ENCODE measurements at places on chromosomes 1 and 21.

- no peak for DNase-seq
These were observed 20.1 kb downstream of the ANKRD13C start for GRCh38 chr1:70334436-70334835.

DNA sequence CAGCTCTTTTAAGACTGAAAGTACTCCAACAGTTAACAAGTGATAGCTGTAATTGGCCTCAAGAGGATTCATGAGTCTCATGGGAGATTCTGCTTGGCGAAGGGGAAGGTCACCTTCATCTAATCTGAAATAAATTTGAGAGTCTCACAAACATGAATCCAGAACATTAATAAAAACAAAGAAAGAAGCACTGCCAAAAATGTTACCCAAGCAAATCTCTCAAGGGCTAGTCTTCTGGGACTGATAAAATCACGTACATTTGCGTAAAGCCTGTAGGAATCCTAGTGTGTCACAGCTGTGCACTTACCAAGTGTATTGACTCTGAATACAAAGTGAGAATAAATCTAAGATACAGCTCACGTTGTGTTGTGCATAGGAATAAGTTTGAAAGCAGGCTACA, 21.2 kb upstream of the NUF2 start:
- DNase-seq = peak; percentile 31

DNA sequence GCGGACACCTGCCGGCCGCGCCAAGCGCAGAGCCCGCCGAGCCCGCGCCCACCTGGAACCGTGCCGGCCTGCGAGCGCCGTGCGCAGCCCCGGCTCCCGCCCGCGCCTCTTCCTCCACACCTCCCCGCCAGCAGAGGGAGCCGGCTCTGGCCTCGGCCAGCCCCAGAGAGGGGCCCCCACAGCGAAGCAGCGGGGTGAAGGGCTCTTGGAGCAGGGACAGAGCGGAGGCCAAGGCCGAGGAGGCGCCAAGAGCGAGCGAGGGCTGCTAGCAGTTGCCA, 50.1 kb upstream of the KRTAP19-8 start:
- DNase-seq = no peak

- no peak for DNase-seq
These were observed 13.9 kb downstream of the SSR2 start for GRCh38 chr1:156006666-156007376.

DNA sequence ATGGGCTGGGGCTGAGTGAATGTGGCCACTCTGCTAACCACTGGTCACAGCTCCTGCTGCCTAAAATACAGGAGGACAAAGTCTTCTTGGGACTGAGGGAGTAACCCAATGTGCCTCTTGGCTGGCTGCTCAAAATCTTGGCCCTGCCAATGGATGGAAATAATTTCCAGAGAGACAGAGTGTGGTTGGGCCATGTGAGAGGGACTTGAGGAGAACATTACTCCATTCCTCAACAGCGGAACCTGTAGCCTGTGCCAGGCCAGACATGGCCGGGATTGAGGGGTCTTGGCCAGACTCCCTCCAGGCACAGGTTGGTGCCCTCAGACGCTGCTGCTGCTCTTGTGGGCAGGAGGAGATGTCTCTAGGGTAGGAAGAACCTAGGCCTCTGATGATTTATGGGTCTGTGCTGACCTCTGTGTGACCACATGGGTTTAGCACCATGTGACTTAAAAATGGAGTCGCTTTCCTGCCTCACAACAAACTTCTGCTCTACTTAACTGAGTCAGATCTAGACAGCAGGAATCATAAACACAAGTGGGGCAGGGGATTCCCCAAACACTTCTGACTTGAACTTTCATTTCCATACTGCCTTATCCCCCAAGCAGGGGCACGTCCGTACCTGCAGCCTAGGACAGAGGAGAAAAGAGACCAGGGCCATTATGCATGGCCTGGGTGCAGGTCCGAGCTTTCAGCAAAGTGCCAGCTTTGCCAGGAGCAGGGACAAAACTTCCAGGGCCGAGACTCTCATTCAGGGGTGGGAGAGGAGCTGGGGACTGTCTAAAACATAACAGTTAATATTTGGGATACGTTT, 79.2 kb downstream of the CD34 start:
- no peak for DNase-seq

DNA sequence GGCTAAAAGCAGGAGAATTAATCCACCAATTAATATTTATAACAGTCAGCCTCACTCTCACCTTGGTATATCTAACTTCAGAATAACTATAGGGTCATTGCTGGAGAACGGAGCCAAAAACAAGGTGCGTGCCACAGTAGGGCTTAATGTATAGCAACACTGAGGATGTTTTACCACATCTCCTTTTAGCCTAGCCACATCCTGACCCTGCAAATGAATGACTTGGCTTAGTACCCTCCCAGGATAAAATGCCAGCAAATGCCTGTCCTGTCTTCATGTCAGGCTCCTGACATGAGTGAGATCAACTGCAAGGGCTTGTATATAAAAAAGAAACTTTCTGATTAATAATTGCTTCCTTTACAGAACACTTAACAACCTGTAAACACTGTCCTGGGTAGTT, 2.7 kb upstream of the CDC42BPA start:
- DNase-seq = no peak

DNA sequence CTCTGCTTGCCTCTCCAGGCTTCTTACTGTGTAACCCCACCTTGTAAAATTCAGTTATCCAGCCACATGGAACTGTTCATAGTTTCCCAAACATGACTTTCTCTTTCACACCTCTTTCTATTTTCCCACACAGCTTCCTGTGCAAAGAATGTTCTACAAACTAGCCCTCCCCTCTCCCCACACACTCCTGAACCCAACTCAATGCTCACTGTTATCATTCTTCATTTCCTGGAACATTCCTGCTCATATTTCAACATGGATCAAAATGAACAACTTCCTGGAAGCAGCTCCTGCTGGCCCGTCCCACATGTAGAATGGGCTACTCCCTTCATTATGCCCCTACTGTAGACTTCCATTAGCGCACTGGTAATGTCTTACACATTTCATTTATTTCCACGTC, 7.5 kb upstream of the HSD11B1 start:
- DNase-seq = no peak

- DNase-seq = no peak
These were observed 16.5 kb downstream of the MEGF6 start for GRCh38 chr1:3594706-3595377.

- DNase-seq = no peak
These were observed 75.9 kb upstream of the B3GALT5 start for GRCh38 chr21:39536835-39537234.

DNA sequence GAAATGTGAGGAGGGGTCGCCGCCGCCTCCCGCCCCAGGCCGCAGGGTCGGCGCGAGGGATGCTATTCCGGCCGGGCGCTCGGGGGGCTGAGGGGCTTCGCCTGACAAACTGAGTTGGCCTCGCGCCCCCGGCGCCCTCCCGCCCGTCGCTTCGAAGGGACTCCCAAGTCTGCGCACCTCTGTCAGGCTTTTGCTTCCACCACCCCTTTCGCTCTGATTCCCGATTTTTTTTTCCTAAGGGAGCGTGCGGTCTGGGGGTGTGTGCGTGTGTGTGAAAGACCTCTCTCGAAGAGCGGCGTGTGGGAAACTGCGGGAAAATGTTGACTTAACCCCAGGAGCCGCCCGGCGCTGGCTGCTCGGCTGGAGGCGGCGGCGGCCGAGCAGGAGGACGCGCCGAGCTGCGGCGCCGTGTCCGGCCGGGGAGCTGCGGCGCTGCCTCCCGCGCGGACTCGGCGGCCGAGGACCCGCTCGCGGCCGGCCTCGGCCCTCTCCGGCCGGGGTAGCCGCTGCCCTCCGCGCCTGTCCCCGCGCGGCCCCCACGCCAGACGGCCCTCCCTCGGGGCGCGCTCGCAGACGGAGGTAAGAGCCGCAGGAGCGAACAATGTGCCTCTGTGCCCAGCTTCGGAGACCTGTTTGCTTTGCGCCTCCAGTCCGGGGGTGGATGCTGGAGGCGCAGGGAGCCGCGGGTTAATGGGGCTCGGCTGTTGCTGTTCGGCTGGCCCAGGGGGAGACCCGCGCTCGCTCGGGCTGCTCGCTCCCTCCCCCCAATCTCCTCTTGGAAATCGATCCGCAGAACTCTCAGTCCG, 1.1 kb downstream of the ADGRL2 start:
- DNase-seq = peak; percentile 23

- no peak for DNase-seq
These were observed 2.4 kb downstream of the LIX1L start for GRCh38 chr1:145955436-145955835.

DNA sequence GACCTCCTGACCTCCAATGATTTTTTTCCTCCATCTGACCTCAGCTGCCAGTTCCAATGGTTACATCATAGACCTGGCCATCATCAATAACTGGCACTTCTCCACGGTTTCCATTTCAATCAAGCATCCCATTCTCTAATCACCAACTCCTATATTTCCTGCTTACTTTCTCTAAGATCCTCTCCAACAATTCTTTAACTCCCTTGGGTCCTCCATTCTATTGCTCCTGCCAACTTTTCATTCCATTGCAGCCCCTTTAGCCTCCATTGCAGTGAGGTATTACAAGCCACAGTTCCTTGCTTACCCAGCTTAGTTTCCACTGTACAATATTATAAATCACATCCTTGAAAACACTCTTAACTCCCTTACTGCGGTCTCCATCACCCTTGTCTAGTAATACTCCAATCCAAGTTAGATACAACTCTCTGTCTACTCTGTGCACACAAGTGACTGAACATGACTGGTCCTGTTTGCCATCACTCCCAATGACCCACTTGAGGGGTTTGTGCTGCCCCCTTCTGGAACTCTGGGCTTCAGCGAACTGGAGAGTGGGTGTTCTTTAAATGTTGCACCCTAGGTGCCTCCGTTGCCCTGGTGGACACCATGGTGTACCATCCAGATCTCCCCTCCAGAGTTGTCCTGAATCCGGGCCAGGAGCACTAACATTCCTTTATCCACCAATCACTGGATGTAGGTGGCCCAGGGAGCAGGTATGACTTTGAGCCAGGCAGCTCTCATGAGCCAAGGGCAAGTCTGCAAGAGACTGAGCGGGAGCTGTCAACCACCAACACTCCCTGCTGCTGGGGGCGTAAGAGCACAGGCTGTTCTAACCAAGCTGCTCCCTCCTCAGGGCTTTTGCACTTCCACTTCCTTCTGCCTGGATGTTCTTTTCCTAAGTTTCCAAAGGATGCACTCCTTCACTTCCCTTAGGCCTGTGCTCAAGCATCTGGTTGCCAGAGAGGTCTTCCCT, 3.7 kb upstream of the FNDC7 start:
- DNase-seq = no peak

GRCh38 chr21:37168666-37169065, 95.6 kb downstream of the TTC3 start:
- DNase-seq = no peak

GRCh38 chr1:114111731-114112641, 41.7 kb downstream of the SYT6 start:
- no peak for DNase-seq

DNA sequence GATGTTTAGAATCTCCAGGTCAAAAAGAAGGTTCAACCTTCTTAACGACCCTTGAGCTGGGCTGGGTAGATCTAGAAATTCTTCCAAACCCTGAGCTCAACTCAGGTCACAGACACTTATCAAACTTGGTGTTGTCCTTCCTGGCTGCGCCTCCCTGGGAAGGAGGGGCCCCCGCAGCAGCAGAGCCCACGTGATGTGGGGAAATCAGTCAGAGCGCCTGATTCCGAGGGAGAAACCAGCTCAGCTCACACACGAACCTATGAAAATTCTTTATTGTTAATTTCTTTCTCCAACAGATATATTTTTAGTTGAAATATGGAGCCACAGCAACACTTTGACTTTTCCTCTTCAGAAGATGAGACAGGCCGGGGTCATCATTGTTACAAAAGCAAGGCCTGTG, 24.3 kb upstream of the CLSTN1 start:
- no peak for DNase-seq

DNA sequence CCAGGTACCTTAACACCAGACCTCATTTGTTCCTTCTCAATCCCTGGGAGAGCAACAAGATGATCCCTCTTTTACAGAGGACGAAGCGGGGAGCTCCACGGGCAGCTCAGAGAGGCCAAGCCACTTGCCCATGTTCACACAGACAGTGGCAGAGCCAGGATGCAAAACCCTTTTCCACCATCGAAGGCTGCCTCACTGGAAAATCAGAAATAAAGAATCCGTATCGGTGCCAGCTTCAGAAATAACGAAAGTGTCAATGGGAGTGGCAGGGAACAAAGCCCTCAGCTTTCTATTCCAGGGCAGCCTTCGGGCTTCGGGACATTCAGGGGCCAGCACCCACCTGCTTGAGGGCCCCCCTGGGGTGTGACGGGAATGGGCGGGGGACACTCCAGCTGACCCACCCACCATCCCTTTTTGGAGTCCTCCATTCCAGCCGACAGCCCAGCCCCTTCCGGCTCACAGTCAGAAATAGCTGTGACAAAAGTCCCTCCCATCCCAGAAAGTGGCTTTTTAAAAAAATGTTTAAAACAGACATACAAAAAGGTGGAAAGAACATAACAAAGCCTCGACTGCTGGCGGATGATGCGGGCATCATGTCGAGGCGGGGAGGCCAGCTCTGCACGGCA, 6.0 kb downstream of the IFFO2 start:
- no peak for DNase-seq

GRCh38 chr1:54407404-54408146, 1.4 kb upstream of the SSBP3 start:
- peak; percentile 94 for DNase-seq

All from NCI-H526 treated with DMSO at 0.1 percent for 48 hours (cell line).